Naive thymus-derived CD8-positive, alpha-beta T cell (primary cell): ENCODE measurements at places on chromosomes 6 and 20. TPM values are rescaled to one million over a fixed set of nuclear protein-coding genes. Genes with fewer than 3 reads are reported as not detected.

ATP6V1G2 gene
- polyA plus RNA-seq: 0.55 TPM

SCUBE3 gene
- polyA plus RNA-seq: 0.06 TPM

SIRPA gene
- polyA plus RNA-seq: not detected

MUC22 gene
- not detected for polyA plus RNA-seq

CRISP3 gene
- polyA plus RNA-seq: not detected

C2 gene
- not detected for polyA plus RNA-seq

GNMT gene
- polyA plus RNA-seq: 0.19 TPM

ENPP3 gene
- polyA plus RNA-seq: not detected

HS3ST5 gene
- not detected for polyA plus RNA-seq

REM1 gene
- polyA plus RNA-seq: not detected

MCCD1 gene
- polyA plus RNA-seq: not detected

TCF21 gene
- polyA plus RNA-seq: not detected

DNA sequence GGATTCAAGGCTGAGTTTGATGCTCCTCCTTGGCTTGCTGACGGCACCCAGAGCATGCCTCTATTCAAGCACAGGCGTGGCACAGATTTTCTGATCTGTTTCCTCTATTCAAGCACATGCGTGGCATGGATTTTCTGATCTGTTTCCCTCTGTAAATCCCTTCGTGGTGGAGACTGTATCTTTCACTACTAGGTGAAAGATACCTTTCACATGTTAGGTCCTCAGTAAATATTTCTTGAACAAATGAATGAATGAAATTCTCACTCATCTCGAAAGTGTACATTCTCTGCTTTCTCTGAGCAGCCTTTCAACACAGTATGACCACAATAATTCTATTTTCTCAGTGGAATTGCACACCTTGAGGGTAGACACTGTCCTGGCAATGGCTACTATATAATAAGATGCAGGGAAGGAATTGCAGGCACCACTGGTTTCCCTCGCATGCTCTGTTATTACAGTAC, 72.6 kb upstream of the F13A1 start:
- DNase-seq: no peak

DNA sequence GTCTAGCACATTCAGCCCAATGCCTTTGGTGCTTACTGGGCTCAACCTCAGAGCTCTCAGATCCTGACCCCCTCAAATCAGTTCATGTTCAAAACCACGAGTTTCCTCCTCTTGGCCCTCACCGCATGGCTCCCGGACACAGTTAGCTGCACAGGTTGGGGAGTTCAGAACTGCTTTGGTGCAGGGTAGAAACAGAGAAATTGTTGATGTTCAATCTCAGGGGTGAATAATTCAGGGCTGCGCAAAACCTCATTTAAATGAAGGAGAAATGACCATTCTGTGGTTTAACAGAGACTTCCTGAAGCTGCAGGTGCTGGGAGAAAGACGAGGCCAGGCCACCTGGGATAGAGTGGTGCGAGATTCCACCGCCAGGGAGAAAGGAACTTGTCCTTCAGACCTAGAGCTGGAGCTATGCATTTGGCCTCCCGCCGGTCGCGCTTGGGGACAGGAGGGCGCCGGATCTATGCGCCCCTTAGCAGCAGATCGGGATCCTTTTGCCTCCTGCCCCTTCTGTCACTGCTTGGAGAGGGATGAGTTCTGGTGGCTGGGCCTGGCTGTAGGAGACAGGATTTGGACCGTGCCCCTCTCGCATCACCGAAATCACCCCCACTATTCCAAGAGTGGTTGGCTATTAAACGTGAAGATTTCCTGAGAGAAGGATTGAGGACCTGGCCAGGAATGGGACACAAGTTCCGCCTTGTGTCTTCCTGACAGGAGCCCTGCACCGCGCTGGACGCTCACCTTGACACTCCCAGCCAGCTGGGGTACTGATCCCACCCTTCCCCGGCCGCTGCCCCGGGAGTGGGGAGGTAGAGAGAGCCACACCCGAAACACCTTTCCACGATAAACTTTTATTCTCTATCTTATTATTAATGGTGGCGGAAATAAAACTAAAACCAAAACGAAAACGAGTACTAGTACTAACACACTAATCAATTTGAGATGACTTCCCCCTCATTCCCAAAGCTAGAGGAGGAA, 767 bp upstream of the PAX1 start:
- DNase-seq: no peak

GRCh38 chr6:15386110-15386755, 140.4 kb downstream of the JARID2 start:
- no peak for DNase-seq

DNA sequence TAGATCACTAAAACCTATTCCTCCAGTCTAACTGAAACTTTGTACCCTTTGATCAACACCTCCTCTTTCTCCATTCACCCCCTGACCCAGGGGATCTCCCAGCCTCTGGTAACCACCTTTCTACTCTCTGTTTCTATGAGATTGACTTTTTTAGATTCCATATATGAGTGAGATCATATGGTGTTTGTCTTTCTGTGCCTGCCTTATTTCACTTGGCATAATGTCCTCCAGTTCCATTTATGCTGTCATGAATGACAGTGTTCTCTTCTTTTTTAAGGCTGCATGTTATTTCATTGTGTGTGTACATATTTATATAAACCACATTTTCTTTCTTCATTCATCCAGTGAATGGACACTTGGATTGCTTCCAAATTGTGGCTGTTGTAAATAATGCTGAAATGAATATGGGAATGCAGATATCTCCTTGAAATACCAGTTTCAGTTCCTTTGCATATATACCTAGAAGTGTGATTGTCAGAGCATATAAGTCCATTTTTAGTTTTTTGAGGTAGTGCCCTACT, 57.7 kb downstream of the DHX35 start:
- no peak for DNase-seq

DNA sequence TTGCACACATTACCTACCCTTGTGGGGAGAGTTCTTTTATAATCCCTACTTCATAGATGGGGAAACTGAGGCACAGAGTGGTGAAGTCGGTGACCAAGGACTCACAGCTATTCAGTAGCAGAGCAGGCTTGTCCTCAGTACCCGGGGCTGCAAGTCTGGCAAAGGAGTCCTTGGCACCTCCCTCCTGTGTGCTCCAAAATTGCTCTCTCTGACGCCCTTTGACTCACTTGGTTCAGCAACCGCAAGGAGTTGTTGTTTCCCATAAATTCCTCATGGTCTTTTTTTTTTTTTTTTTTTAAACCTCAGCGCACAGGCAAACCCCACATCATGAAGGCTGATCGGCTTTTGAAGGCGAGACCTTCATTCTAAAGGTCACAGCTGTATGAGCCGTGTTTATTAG, 143.2 kb downstream of the CEBPB start:
- DNase-seq: no peak

DNA sequence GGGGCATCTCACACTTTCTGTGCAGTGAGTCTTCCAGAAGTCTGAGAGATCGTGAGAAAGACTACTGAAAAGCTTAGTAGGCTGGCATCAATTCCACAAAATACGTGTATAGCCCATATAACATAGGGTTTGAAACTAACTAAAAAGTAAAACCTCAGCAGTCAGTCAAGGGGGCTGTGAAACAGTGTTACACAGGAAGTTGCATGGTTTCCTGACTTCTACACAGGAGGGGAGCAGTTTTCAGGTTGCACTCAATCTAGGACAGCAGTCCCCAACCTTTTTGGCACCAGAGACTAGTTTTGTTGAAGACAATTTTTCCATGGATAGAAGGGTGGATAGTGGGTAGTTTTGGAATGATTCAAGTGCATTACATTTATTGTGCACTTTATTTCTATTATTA, 4.7 kb upstream of the LY86 start:
- no peak for DNase-seq

DNA sequence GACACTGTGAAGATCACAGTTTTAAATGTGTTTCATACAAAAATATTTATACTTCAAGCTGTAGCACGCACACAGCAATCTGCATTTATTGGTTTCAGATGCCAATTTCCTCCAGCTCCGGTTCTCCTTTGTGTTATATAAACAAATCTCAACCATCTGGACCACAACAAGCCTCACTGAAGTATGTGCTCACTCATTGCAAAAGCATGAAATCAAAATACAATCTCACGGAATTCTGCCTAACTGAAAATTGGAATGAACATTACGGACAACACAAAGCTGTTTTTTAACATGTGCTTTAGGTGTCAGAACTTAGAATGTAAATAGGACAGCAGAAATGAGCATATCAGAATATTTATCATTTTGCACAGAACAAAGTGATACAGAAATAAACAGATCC, 38.0 kb downstream of the RCAN2 start:
- DNase-seq: no peak

DNA sequence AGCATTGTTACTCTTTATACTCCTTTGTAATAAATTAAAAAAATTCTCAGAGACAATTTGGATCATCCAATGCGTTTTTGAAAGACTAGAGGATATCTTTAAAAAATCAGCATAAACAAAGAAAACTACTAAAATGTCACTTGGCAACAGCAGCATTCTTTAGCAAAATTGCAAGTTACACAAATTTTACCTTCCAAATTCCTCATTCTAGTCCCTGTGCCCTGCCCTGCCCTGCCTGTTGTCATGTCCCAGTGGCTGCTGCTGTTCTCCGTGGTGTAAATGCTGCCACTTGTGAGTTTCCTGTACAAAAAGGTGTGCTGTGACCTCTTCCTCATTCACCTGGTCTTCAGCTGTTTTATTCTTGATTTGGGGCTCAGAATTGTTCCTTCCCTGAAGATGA, 83.2 kb downstream of the CDC5L start:
- DNase-seq: no peak

DNA sequence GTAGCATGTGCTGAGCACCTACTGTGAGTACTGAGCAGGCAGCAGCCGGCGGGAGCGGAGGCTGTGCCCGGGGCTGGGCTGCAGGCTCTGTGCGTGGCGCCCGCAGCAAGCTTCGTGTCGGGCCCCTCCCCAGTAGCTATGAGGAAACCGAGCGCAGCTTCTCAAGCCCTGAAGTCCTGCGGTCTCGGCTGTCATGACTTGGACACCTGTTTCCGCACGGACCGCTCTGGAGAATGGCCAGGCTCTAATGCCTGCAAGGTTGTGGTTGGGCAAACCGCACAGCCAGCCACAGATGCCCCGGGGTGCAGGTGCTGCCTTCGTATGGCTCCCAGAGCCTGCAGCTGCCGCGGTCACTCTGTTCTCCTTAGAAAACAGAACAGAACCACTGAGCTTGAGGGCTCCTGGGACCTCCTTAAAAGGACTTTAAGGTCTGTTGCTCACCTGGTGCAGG, 33.7 kb downstream of the PYGB start:
- peak; percentile 18 for DNase-seq

- DNase-seq: no peak
Measured at GRCh38 chr6:39887692-39888450, 46.4 kb downstream of the MOCS1 start.

GRCh38 chr6:20433321-20433720, 31.6 kb downstream of the E2F3 start:
- no peak for DNase-seq

DNA sequence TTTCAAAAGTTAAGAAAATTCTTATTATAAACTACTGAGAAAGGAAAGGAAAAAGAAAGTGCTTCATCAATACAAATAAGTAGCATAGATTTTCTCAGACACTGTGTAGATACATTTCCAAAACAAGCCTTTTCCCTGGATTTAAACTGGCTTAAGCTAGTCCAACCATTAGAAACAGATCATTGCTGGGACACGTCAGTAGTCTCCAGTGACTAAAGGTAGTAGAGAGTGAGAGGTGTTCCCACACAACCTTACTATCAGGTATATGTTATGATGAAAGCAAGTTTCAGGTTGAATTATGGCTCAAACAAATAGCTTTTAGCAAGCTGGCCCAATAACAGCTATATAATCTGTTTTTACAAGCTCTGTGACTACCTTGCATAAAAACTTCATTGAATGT, 47.3 kb upstream of the SLC2A12 start:
- no peak for DNase-seq

- no peak for DNase-seq
Measured at GRCh38 chr6:21438237-21438985, 155.1 kb upstream of the SOX4 start.

- DNase-seq: no peak
Measured at GRCh38 chr20:19453410-19453809, 241.0 kb downstream of the SLC24A3 start.

- DNase-seq: no peak
Measured at GRCh38 chr20:13220194-13220903, 725 bp upstream of the ISM1 start.

- no peak for DNase-seq
Measured at GRCh38 chr6:162602759-162603158, 124.8 kb downstream of the PRKN start.

- no peak for DNase-seq
Measured at GRCh38 chr20:43824309-43825050, 90.2 kb upstream of the TOX2 start.

- no peak for DNase-seq
Measured at GRCh38 chr6:163147994-163148393, 266.5 kb upstream of the QKI start.

DNA sequence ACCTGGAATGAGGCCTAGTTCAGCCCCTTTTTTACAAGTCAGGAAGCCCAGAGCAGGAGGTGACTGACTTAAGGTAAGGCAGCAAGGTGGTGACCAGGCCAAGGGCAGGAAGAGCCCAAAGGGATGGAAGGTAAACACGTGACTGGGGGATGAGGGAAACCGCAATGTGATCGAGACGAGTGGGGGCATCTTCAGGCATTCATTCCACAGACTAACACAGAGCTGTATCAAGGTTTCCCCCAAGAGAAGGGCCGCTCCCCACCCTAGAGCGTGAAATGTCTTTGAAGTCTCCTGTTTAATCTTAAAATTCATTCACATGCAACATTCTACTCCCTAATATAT, 76.3 kb upstream of the PIM1 start:
- DNase-seq: no peak
